ENCODE measurements at places on chromosomes 1 and 21.

GRCh38 chr1:40534589-40534988 is 3.2 kb downstream of the ZNF684 start:
- no peak for DNase-seq

- DNase-seq: no peak
These were observed 49.8 kb upstream of the PAX7 start for GRCh38 chr1:18580691-18581419.

GRCh38 chr1:90187323-90187585 is 192.3 kb downstream of the ZNF326 start:
- DNase-seq: no peak

GRCh38 chr1:153616917-153617311 is 789 bp upstream of the S100A14 start:
- no peak for DNase-seq

DNA sequence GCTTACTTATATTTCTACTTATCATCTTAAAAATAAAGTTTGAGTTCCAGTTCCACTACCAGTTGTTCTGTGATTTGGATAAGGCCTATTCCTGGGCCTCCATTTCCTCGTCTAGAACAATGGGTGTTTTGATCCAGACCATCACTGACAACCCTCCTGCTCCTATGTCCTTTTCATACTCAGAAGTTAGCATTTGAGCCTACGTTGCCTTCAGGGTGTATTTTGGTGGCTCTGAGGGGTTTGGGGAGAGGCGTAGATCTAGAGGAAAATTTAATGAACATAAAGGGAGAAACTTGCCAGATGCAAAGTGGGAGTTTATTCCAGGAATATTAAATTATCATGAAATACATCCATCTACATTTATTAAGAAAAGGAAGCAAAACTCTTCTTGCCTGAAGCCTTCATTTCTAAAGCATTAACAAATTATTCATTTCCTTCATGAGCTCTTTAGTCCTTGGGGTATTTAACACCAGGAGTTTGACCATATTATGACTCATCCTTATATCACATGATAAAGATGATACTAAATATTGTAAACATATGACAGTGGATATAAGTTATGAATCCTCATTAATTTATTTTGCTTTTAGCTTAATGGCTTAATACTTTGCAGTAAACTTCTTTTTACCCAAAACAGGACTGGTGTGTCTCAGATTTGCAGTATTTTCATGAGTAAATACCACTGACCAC is 47.2 kb upstream of the SYT14 start:
- DNase-seq: no peak
